Activated gamma-delta T cell treated with anti-CD3 and anti-CD28 coated beads, Interleukin-2, amount 50 U/mL, for 16 hours (primary cell): ENCODE measurements at places on chromosomes 11 and 22.

GRCh38 chr11:89490981-89491690, at the start of gene NOX4:
Gene NOX4 (minus strand): TSS chr11:89491375. CDS start chr11:89491246, 129 bp downstream.
- DNase-seq: no peak

DNA sequence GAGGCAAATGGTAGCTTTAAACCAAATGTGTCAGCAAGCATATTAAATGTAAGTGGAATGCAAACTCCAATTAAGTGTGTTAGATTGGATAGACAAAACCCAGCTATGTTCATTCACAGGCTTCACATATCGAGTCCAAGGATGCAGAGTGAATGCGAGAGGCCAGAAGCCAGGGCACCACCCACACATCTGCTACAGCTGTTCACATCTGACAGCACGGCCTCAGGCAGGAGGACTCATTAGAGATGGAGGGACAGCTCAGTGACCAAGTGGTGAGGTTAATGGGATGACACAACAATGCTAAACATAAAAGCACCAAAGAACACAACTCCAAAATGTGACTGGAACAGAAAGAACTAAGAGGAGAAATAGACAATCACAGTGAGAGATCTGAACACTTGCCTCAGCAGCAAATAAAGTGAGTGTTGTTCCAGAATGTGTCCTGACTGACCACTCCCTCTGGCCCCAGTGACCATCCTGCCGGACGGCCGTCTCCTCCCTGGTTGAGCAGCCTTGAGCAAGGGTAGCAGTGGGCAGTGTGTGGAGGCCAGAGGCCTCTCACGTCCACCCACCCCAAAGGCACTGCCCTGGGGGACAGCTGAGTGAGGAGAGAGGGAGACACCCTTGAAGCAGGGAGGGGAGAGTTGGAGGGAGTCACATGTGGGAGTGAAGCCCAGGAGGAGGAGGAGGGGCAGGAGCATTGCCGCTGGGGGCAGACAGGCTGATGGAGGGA, 23.8 kb downstream of the ALG12 start:
- DNase-seq: no peak

DNA sequence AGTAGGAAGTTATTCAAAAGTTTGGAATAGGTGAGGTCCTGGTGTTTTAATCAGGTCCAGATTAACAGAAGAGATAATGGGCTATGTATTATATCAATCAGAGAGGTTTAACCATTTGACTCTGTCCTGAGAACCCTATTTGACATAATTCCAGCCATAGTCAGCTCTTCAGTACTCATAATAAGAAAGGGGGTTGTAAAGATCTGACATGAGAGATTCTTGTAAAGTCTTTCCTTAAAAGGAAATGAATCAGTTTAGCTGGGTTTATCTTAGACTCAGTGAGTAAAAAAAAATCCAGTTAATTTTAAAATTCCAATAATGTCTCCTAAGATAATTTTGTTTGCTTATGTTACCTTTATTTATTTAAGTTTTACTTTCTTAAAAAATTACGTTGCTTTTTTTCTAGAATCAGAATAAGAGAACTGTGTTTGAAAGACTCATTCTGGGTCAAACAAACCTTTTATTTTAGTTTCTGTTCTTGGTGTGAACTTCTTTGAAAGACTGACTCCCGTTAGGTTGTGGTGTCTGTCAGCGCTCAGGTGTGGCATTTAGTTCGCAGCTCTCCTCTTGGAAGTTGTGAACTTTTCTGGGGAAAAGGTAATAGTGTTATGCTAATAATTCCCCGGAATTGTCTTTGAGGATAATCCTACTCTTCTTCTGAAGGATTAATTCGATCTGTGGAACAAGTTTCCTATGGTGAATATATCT, 20.5 kb downstream of the NUCB2 start:
- DNase-seq: no peak

DNA sequence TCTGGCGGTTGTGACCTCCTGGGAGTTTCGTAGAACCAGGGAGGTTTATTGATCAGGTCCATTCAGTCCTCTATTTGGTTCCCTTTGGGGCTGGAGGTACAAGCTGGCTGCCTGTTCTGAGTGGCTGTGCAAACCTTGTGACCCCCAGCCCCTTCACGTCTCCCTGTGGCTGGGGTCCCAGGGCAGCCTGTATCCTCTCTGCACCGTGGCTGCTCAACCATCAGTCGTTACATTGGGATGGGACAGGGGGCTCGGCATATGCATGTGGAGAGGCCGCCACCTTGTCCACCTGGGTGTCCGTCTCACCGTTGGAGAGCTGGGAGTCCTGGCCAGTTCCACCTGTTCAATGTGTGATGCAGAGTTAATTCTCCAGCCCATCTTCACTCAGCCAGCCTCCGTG, 195.7 kb downstream of the TBC1D22A start:
- no peak for DNase-seq

DNA sequence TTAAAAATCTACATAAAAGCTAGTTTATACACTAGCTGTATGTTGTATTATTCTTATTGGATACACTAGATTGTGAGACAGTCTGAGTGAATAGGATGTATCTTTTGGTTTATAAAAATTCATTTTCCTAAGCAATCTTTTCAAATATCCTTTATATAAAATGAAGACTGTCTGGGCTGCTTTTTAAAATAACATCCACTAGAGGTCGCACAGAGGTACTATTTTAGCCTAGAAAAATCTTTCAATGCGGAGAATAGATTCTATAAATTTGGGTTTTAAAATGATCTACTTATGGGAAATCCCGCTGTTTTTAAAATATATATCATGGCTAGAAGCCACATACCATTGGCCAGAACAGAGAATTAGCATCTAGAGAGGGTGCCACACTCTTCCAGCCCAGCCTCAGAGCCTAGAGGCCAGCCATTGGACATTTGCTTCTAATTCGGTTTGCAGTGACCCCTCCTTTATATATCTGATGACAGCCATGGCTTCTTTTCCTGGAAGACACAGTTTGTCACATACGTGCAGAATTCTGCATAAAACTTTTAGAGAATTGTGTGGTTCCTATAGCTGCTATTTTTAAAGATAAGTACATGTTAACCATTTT, 7.3 kb downstream of the C11orf97 start:
- no peak for DNase-seq

DNA sequence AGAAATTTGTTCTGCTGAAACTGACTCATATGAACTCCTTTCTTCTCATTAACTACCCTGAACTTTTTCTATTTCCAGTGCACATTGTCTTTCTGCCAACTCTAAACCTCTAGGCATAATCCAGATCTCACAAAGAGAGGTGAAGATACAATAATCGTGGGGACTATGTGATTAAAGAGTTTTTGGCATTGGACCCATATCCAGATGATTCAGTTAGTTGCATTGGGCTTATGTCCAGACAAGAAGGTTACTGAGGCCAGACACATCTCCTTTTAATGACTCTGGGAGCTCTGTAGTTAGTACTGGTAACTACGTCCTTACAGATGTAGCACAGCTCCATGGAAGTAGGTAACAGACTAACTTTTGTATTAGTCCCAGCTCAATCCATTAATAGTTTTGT, 273.0 kb downstream of the CASP12 start:
- no peak for DNase-seq

DNA sequence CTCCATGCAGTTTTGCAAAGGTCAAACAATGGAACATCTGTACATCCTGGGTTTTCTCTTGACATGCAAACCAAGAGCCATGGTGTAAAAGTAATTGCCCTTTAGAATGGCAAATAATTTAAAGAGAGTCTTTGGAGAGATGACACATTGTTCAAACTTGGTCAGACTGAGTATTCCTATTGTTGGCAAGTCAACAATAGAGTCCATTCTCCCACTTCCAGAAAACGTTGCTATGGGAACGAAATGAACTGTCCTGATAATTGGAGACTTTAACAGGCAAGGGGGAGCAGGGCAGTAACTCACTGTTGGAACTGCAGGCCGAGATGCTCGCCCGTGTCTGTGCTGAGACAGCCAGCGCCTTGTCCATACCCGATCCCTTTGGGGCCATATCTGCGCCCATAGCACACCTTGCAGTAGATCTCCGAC, 13.9 kb downstream of the CSRP3 start:
- no peak for DNase-seq
